ENCODE measurements at places on chromosomes 11 and 22. TPM values are rescaled to one million over a fixed set of nuclear protein-coding genes. Genes with fewer than 3 reads are reported as not detected.

The MMP13 gene
- 0.08 TPM for total RNA-seq

The SYT13 gene
- 5.4 TPM for total RNA-seq

The SCT gene
- not detected for total RNA-seq

The OR2D3 gene
- total RNA-seq, result not detected

The MRGPRE gene
- 0.09 TPM for total RNA-seq

The ELMOD1 gene
- 0.25 TPM for total RNA-seq

The OR10D3 gene
- total RNA-seq, result not detected

The MS4A2 gene
- not detected for total RNA-seq

The FIBP gene
- total RNA-seq, result 86.6 TPM

The C22orf42 gene
- total RNA-seq, result not detected

The MUC6 gene
- total RNA-seq, result not detected

The OR51A4 gene
- not detected for total RNA-seq

The TSGA10IP gene
- total RNA-seq, result not detected

The OR4A47 gene
- not detected for total RNA-seq

The CWF19L2 gene
- 4.3 TPM for total RNA-seq

The CASP12 gene
- total RNA-seq, result not detected

The TMEM126B gene
- 50.9 TPM for total RNA-seq

The TREH gene
- not detected for total RNA-seq

The HIC2 gene
- 2.6 TPM for total RNA-seq

The OR5P2 gene
- total RNA-seq, result not detected

The OR52E8 gene
- not detected for total RNA-seq

The SAA4 gene
- total RNA-seq, result not detected

The SLC39A13 gene
- total RNA-seq, result 57.6 TPM

The HTR3A gene
- not detected for total RNA-seq

The NXPE2 gene
- not detected for total RNA-seq

The SCGB1C1 gene
- total RNA-seq, result not detected

The OLFML1 gene
- not detected for total RNA-seq

The FREY1 gene
- 0.46 TPM for total RNA-seq

The SEC14L6 gene
- not detected for total RNA-seq

The PANX2 gene
- total RNA-seq, result 5.8 TPM

The LRRC75B gene
- total RNA-seq, result 9.0 TPM

The CFAP300 gene
- 5.2 TPM for total RNA-seq

The TSPAN32 gene
- not detected for total RNA-seq

The OR10A2 gene
- not detected for total RNA-seq

The BLID gene
- not detected for total RNA-seq

The SLCO2B1 gene
- 2.9 TPM for total RNA-seq

The DMC1 gene
- total RNA-seq, result 5.0 TPM

The FAM227A gene
- 0.66 TPM for total RNA-seq

The SLC17A6 gene
- total RNA-seq, result not detected

The PGR gene
- not detected for total RNA-seq

The NRIP3 gene
- 0.65 TPM for total RNA-seq

The PTPN5 gene
- total RNA-seq, result 0.06 TPM

The MACROD1 gene
- total RNA-seq, result 15.1 TPM

The LIF gene
- 21.0 TPM for total RNA-seq

The OR56A1 gene
- total RNA-seq, result not detected

The VSIG2 gene
- total RNA-seq, result 0.08 TPM

The EIF3D gene
- total RNA-seq, result 150 TPM

The PTGDR2 gene
- total RNA-seq, result not detected

The RGL4 gene
- total RNA-seq, result not detected

The SUSD2 gene
- total RNA-seq, result 67.6 TPM

The IFITM10 gene
- total RNA-seq, result 1.4 TPM

The ART1 gene
- 0.10 TPM for total RNA-seq

The OR51E2 gene
- total RNA-seq, result not detected

The GNG3 gene
- total RNA-seq, result not detected

The MYO7A gene
- 1.4 TPM for total RNA-seq

The FAM83F gene
- not detected for total RNA-seq

The DPAGT1 gene
- 33.2 TPM for total RNA-seq

Data from A549 treated with AZD2906 at 1 μM for 4 hours (cell line).